ENCODE measurements at places on chromosomes 1 and 21.
A peak's percentile ranks its signal among the peaks of the same experiment; 100 is the strongest.

GRCh38 chr1:234899041-234899729 lies 229.5 kb downstream of the TOMM20 start:
- DNase-seq, result peak; percentile 59

DNA sequence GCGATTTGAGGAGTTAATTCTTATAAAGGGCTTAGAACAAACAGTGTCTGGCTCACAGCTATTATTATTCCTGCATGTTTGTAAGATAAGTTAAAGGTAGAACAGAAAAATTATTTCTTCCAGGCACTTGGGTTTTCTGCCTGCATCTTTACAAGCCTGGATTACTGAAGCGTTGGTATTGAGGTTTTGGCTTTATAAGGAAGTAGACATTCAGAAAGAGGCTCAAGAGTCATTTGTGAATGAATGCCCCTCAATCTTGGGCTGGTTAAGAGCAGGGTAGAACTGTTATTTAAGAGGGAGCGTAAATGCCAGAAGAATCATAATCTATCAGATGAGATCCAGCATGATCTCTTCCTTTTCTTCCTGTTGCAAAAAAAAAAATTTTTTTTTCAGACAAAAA lies 77.3 kb upstream of the ARID1A start:
- no peak for DNase-seq

GRCh38 chr1:175367896-175368295 lies 175.3 kb upstream of the KIAA0040 start:
- no peak for DNase-seq

DNA sequence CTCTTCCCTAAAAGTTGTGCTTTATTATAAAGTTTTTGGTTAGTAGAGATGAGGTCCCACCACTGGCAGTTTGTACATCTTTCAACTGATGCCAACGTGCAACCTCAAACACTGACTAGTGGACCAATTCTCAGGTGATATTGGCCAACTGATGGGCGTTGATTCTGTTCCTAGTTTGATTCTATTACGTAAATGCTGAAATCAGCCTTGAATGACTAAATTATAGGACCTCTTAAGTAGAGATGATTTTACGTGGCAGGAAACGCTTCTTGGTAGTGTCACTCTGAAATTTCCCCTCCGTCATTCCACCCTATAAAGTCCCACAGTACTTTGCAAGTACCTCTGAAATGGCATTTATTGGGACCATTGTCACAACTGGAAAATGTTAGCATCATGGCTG lies 8.8 kb upstream of the FNDC7 start:
- no peak for DNase-seq

GRCh38 chr1:151472856-151473731 lies 13.8 kb upstream of the POGZ start:
- DNase-seq, result no peak

- no peak for DNase-seq
Measured at GRCh38 chr1:167987174-167987573, 50.3 kb upstream of the MPC2 start.

- no peak for DNase-seq
Measured at GRCh38 chr1:24004132-24004531, 24.0 kb upstream of the SRSF10 start.

DNA sequence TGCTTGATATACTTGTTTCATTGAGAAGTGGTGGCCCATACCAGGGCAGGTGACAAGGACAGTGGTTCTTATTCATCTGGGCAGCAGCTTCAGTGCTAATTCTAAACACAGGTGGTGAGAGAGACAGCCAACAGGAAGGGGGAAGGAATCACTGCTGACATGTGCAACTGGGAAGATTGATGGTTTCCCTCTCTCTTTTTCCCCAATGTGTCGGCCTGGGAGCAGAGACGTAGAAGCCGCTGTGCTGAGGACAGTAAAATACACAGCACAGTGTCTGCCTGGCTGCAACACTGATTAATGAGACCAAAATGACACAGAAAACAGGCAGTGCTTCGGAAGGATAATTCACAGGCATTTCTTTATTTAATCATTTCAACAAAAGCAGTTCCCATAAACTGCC lies 48.8 kb downstream of the WARS2 start:
- DNase-seq, result no peak

GRCh38 chr1:79460773-79461436 lies 454.4 kb upstream of the ADGRL4 start:
- no peak for DNase-seq

GRCh38 chr1:31959521-31960340 lies 21.6 kb upstream of the PTP4A2 start:
- no peak for DNase-seq

DNA sequence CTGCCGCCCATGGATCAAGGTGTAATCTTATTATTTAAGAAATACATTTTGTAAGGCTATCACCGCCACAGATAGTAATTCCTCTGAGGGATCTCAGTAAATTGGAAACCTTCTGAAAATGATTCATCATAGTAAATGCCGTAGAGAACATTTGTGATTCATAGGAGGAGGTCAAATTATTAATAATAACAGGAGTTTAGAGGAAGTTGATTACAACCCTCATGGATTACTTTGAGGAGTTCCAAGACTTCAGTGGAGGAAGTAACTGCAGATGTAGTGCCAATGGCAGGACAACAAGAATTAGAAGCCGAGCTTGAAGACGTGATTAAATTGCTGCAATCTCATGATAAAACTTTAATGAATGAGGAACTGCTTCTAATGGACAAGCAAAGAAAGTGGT lies 280.1 kb downstream of the PTPRC start:
- DNase-seq, result no peak

- no peak for DNase-seq
Measured at GRCh38 chr21:32378956-32379355, 13.9 kb downstream of the URB1 start.

- DNase-seq, result no peak
Measured at GRCh38 chr1:45429561-45430159, 61.3 kb downstream of the TESK2 start.

DNA sequence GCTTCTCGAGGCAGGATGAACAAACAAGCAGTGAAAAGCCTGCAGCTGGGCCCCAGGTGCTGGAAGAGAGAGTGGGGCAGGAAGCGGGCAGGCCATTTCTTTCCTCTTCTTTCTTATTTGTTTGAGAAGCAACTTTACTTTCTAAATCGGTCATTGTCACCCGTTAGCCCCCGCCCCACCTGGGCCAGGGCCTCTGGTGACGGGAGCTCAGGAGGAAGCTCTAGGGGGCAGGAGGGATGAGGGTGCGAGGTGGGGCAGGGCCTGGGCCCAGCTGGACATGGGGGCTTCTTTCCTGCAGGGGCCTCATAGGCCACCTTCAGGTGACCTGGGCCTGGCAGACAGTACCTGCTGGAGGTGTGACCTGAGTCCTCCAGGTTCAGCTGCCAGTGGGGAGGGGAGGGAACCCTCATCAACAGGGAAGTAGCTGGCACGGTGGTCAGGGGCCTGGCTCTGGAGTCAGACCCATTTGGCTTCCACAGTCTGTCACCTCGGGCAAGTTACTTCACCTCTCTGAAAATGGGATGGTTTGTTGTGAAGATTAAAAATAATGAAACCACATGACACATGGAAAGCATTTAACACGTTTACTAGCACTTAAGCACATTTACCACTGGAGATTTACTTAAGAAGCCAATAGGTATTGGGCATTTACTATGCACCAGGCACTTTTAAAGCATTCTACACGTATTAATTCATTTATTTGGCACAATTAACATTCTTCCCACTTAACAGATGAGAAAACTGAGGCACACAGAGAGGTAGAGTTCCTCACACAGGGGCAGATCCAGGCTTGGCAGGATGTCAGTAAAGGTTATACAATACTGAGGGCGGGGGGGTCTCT lies 54.1 kb upstream of the ID3 start:
- no peak for DNase-seq

- peak; percentile 54 for DNase-seq
Measured at GRCh38 chr1:156627313-156627880, 8.2 kb downstream of the HAPLN2 start.

GRCh38 chr1:3163356-3163755 lies 94.4 kb downstream of the PRDM16 start:
- DNase-seq, result no peak

GRCh38 chr1:231040019-231040799 lies at the start of gene FAM89A:
TSS of gene FAM89A (minus strand) at chr1:231040254. CDS start at chr1:231040211, 43 bp downstream.
- no peak for DNase-seq

DNA sequence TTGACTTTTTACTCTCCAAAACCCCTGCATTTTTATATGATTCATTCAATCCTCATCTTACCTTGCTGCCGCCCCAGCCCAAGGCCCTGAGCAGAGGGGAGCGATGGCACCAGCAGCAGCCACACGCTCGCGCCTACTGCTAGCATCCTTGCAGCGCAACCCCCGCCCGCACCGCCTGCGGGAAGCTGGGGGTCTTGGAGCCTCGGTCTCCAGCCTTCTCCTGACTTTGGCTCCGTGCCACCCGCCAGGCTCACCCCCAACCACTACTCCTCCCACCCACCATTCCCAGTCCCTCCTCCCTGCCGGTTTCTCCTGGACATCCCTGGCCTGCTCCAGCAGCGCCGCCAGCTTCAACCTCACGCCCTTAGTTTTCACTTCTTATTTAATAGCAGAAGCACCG lies 76.6 kb downstream of the RPE65 start:
- no peak for DNase-seq

GRCh38 chr1:206963119-206963712 lies 7.0 kb downstream of the FCAMR start:
- no peak for DNase-seq

DNA sequence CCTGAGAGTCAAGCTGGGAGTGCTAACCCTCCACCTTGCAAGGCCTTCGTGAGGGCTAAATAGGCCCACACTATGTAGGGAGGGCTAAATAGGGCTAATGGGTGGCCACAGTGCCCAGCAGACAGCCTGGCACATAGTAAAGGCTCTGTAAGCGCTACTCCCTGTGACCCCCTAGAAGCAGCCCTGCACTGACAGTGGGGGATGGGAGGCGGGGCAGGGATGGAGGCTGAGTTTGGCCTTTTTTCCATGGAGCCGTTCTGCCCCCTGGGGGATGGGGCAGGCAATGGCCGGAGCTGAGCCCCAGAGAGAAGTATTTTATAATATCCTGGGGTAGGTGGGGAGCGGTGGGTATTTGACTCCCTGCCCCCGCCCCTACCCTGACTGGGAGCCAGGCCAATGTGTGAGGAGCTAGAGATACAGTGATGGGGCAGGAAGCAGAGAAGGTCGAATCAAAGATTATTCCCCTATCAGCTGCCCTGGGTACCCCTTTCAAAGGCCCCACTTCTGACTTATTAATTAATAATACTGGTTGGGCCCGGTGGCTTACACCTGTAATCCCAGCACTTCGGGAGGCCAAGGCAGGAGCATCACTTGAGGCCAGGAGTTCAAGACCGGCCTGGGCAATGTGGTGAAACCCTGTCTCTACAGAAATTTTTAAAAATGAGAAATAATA lies 42.3 kb downstream of the LACTBL1 start:
- DNase-seq, result peak; percentile 12

DNA sequence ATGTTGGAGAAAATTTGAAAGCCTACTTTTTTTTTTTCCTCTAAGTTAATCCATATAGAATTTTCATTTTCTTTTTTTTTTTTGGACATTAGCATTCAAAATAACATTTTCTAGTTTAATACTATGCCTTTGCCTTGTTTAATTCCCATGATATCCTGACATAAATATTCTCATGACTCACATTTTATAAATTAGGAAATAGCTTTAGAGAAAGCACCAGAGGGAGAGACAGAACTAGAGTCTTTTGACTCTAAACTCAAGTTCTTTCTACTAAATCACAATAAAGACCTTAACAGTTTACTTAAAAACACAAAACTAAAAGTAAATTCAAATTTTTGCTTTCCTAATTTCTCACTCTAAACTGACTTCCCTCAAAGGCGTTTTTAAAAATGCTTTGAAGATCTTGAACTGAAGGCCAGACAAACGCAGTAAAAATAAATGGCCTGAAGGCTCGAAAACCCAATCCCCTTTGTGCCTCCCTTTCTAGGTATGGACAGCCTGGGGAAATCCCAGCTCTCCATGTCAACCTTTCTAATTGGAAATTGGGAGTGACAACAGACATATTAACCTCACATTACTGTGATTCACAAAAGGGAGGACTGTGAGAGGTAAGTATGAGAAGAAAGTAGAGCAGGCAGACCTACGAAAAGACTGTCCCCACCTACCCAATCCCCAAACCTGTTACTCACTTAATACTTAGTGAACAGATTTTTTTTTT lies 104.6 kb downstream of the ENAH start:
- no peak for DNase-seq

GRCh38 chr1:30001732-30002039 lies 721.7 kb downstream of the MATN1 start:
- DNase-seq, result no peak

- no peak for DNase-seq
Measured at GRCh38 chr1:243250102-243250501, 5.0 kb downstream of the CEP170 start.

GRCh38 chr21:38821248-38821647 lies 15.5 kb downstream of the ETS2 start:
- DNase-seq, result no peak
